ENCODE measurements at places on chromosomes 4 and X.

GRCh38 chrX:70025464-70025863 is 24.3 kb downstream of the AWAT2 start:
- no peaks in the 10 kb centered on the region for H3K27me3 ChIP-seq
- no peak overlapping the region for H3K4me3 ChIP-seq
- H3K27ac ChIP-seq: no peak overlapping the region
- no peak for DNase-seq

DNA sequence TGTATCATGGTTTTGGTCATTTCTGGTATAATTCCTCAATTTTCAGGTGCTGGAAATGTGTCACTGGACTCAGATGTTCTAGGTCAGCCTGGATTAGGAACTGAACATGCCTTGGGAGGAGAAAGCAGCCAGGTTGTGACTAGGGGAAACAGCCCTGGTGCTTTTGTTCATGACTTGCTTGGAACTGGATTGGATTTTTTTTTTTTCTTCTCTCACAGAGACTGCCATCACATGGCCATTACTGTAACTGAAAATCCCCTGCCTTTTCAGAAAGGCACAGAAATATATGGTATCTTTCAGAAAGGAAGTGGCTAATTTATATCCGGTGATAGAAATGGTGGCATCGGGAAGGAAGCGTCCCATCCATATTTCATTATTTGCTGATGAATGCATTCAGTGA is 34.6 kb downstream of the SEPTIN11 start:
- no peaks in the 10 kb centered on the region for H3K36me3 ChIP-seq
- peak overlapping the region; percentile 39 for H3K27ac ChIP-seq
- peaks cover 28% of the 10 kb centered on the region for H3K4me1 ChIP-seq
- H3K4me3 ChIP-seq: no peak overlapping the region

DNA sequence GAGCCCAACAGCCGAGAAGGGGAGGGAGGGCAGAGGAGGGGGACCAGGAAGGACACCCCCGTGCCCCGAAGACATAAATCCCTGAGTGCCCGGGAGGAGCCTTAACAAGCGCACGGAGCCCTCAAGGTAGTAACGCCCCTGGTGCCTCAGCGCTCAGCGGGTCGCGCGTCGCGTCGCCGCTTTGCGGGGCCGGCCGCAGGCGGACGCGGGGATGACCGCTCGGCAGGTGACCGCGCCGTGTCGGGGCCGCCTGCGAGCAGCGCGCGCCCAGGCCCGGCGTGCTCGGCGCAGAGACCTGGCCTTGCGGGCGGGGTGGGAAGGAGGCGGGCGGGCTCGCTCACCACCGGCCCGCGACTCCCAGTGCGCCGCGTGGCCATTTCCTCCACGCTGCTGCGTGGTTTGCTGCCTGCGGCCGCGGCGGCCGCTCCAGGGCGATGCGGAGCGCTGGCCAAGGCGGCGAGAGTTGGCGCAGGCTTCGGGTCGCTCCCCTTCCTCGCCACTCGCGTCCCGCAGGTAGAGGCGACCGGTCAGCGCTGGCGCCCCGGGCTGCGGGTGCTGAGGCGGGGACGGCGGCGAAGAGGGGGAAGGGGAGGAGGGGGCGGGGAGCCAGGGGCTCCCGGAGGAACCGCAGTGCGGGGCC is 632 bp downstream of the CCSER1 start:
- no peak for DNase-seq
- peak overlapping the region; percentile 72 for H3K4me3 ChIP-seq
- peak overlapping the region; percentile 80 for H3K27ac ChIP-seq
- H3K27me3 ChIP-seq: no peaks in the 10 kb centered on the region
- no peaks in the 10 kb centered on the region for H3K4me1 ChIP-seq

GRCh38 chr4:73947239-73947985 is 34.4 kb downstream of the PF4 start:
- no peaks in the 10 kb centered on the region for H3K4me1 ChIP-seq
- no peak overlapping the region for H3K4me3 ChIP-seq
- no peaks in the 10 kb centered on the region for H3K27me3 ChIP-seq
- DNase-seq: no peak

Measured in testis (tissue), 5 donors.